ENCODE measurements at places on chromosomes 7 and 10.
A peak's percentile ranks its signal among the peaks of the same experiment; 100 is the strongest.

DNA sequence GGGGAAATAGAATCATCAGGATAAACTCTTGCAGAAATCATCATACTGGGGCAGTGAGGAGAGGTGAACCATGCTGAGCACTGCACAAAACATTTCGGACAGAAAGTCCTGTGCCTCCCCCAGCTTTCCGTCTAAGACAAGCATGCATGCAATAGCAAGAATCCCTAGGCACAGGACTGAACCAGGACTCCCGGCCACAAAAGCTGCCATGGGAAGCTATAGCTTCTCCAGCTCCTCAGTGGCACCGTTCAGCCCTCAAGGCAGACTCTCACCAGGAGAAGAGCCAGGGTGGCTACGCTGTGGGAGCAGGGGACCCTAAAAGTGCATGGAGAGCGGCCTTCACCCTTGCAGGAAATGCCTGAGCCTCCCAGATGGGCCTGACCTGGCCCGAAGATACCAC is 70.8 kb downstream of the ASB13 start:
- DNase-seq = no peak

GRCh38 chr7:75937958-75938786 is 23.2 kb downstream of the POR start:
- DNase-seq = no peak

- DNase-seq = no peak
Observed at GRCh38 chr10:79221110-79222051, 125.9 kb upstream of the PPIF start.

GRCh38 chr7:124276005-124276622 is 243.2 kb upstream of the TMEM229A start:
- no peak for DNase-seq

- no peak for DNase-seq
Observed at GRCh38 chr10:74086317-74086716, 64.3 kb downstream of the AP3M1 start.

DNA sequence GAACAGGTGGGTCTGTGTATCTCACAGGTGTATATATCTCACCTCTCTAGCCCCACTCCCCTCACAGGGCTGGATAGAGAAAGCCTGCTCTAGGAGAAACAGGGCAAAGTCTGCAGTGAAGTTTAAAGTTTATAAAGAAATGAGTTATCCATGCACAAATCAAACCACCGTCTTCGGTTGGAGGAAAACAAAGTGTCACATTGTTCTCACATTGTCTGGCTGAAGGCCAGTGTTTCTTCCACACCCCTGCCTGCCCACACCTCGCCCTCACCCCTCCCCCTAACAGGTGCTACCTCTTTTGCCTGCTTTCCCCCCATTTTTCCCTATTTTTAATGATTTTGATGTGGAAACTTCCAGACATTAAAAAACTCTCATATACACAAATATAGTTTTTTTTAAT is 25.8 kb downstream of the AQP1 start:
- no peak for DNase-seq

GRCh38 chr10:87836098-87836497 is 18.1 kb upstream of the ATAD1 start:
- DNase-seq = no peak

DNA sequence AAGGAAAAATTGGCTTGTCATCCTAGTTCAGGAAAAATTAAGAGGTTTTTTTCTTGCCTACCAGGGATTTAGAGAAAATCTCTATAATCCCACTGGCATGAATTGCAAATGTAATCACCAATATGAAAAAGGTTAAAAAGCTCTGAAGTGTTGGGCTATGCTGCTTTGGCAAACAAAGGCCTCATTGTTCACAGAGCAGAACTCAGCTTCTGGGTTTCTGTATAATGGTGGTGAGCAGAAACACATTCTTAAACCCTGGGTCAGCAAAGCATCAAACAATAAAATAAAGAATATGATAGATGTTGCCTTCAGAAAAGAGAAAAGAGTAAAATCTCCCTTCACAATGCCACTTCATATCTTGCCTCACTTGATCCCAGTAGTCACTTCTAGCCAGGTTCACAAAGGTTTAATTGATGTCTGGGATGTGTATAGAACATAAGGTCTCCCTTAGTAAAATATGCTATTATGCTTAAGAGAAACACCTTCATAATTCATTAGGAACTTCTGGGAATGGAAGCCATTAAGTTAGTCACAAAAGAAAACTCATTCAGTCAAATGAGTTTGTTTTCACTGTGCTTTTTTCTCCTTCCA is 1255.5 kb upstream of the PHF14 start:
- DNase-seq = no peak

GRCh38 chr7:22393913-22394729 is 37.2 kb upstream of the RAPGEF5 start:
- DNase-seq = no peak

GRCh38 chr7:78578686-78579085 is 780.1 kb downstream of the PHTF2 start:
- DNase-seq = no peak

DNA sequence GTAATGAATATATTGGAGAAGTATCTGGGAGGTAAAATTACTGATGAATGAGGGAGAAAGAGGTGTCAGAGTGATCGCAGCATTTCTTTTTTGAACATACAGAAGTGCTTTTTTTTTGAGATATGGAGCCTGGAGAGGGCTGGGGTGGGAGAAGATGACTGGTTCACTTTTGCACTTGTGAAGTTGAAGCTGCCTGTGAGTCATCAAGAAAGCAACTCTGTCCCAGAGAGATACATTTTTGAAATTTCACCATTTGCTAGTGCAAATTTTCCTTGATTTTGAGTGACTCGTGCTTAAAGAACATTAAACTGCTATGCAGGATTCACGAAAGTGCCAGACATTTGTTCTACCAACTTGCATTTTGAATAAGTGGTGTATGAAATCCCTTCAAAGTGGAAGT is 81.8 kb downstream of the ADRA2A start:
- no peak for DNase-seq

- DNase-seq = no peak
Observed at GRCh38 chr7:84264396-84264795, 69.8 kb upstream of the SEMA3A start.

DNA sequence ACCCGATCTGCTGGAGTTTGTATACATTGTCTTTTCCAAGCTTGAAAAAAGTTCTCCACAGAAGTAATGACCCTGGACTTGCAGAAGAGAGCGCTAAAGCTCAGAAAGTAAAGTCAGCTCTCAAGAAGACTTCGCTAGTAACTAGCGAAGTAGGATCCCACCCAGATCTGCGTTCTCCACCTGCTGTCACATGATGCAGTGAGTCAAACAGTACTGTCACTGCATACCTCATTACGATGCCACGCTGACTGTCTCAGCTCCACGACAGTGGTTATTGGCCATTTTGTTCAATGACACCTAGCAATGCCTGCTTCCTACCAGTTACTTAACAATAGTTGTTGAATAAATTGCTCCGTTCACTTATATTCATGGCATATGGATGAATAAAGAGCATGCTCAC is 29.7 kb upstream of the SEC61G start:
- DNase-seq = no peak

GRCh38 chr7:22350466-22351328 is 6.3 kb downstream of the RAPGEF5 start:
- DNase-seq = no peak

DNA sequence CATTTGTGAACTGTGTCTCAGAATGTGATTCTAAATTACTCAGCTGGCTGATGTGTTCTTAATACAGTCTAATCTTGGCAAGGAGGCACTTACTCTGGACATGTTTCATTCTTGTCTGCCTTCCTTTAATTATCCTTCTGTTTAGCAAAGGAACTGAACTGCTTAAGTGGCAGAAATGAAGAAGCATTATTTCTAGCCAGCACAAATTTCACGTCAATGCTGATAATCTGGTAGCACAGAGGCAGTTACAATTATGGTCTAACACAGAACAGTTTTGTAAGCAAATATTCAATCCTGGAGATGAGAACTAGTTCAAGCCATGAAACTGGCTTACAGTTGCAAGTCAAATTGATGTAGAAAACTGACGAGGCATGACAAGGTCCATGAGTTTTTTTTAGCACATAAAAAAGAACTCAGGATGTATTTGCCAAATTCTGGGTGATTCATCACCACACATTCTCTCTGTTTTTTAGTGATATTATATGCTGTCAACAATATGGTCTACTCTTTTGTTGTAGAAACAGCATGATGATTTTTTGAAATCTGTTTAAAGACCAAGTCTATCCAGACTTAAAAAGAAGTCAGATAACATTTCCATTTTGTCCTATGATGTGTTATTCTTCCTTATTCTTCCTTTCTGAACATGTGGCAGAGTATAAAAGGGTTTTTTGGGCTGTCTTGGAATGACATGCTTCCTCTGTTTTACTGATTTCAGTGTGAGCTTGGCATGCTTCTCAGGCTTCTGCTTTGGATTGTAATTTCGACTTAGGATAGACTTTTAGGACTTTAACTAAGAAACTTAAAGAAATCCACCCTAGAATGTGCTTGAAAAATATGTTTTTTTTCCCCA is 154.8 kb downstream of the DNAJB9 start:
- no peak for DNase-seq

DNA sequence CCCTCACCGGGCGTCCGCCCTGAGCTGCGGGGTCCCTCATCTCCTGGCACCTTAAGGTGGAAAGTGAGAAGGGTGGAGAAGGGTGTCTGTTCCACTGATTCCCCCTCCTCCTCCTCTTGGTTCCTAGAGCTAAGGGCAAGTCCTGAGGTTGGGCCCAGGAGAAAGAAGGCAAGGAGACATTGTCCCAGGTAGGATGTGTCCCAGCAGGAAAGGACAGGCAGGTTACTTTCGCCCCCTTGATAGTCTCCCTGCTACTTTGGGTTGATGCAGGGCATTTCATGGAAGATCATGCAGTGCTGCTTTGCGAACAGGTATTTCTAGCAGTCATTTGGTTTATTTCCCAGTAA is 582 bp downstream of the STEAP2 start:
- no peak for DNase-seq

GRCh38 chr7:73887762-73888161 is 26.8 kb downstream of the TMEM270 start:
- DNase-seq = no peak

GRCh38 chr10:98446151-98446660 is 529 bp downstream of the HPS1 start:
- DNase-seq = peak; percentile 63

DNA sequence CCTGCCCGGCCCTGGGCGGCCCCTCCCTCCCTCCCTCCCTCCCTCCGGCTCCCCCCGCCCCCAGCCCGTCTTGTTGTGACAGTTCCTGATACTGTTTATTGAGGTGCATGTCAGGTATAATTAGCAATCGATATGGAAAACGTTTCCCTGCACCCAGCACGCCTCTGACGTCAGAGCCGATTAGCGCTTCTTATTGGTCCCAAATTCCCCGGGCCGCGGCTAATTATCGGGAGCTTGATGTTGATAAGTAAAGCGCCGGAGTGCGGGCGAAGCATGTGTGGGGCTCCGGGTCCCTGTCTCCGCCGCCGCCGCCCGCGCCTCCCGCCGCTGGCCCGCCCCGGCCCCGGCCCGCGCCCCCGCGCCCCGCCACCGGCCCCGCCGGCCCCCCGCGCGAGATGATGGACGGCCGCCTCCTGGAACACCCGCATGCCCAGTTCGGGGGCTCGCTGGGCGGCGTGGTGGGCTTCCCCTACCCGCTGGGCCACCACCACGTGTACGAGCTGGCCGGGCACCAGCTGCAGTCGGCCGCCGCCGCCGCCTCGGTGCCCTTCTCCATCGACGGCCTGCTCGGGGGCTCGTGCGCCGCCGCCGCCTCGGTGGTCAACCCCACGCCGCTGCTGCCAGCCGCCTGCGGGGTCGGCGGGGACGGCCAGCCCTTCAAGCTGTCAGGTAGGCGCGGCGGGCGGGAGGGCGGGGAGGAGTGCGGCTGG is at the start of gene UNCX:
UNCX (plus strand) TSS at position 250 of the 710 bp plus-strand sequence; CDS start at position 396, 146 bp downstream.
- DNase-seq = no peak

GRCh38 chr7:28956608-28957063 is 1.5 kb downstream of the TRIL start:
- DNase-seq = peak; percentile 44

Data from mesothelial cell of epicardium (in vitro differentiated cells).